HuH-7 (cell line): ENCODE measurements at places on chromosomes 12 and 14.

GRCh38 chr12:47900131-47901062 is 4.4 kb downstream of the VDR start:
- peak; percentile 93 for DNase-seq

DNA sequence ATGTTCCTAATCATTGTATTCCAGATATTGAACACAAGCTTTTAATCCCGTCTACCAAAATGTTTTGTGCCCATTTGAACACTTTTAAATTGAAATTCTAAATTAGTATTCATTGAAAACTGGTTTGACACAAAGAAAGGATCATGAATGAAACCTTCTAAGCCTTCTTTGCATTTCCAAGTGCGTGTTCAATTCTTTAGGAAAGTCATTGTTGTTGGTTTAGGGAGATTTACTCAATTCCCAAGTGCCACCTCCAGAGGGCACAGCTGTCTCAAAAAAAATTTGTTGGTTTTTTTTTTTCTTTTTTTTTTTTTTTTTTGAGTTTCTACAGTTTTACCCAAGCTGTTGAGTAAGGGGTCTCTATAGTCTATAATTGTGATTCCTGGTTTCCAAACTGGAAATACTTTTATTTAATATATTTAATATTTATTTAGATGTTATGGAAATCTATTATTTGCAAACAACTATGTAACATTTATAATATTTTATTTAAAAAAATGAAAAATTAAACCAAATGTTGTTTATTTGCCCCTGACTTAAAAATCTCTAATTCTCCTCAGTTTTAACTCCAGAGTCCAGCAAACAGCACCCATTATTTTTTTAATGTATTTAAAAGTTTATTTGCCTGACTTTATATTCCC is 79.9 kb downstream of the NEDD1 start:
- DNase-seq = peak; percentile 23

- no peak for DNase-seq
These were observed 25.0 kb upstream of the GSG1 start for GRCh38 chr12:13128291-13128965.

- no peak for DNase-seq
These were observed 122.5 kb downstream of the PHLDA1 start for GRCh38 chr12:75908961-75909605.

DNA sequence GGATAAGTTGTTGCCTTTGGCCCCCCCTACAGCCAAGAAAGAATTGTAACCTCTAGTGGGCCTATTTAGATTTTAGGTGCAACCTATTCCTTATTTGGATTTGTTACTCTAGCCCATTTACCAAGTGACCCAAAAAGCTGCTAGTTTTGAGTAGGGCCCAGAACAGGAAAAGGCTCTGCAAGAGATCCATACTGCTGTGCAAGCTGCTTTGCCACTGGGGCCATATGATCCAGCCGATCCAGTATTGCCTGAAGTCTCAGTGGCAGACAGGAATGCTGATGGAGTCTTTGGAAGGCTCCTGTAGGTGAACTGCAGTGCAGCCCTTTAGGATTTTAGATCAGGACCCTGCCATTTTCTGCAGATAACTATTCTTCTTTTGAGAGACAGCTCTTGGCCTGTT is 12.9 kb upstream of the GTF2A1 start:
- DNase-seq = no peak

DNA sequence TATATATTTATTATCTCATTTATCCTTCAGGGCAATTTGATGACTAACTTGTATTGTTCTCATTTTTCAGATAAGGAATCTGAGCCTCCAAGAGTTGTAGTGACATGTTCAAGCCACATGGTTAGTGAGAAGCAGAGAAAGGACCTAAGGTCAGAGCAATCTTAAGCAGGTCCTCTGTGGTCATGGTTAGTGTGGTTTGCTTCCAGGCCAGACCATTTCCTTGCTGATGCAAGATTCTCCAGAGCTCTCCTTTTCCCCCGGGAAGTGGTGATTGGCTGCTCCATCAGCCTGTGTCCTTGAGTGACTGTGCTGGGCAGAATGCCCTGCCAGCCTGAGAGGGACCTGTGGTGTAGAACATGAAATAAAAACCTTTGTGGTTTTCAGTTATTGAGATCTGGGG is 141.3 kb downstream of the KTN1 start:
- DNase-seq = no peak

DNA sequence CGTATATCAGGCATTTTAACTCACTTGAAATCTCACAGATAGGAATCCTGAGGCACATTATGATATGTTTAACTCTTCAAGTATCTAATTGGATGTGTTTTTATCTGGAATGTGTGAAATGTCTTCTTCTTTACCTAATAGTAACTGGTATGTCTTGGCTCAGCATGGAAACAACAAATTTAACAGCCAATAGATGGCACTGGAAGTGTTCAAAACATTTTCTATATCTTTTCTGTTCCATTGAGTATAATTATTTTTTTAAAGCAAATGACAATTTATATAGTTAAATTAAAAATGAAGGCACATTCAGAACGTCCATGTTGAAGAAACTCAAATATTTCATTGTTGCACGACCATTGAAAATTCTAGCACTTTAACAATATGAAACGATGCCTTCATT is 164.6 kb upstream of the SLC16A7 start:
- DNase-seq = no peak

DNA sequence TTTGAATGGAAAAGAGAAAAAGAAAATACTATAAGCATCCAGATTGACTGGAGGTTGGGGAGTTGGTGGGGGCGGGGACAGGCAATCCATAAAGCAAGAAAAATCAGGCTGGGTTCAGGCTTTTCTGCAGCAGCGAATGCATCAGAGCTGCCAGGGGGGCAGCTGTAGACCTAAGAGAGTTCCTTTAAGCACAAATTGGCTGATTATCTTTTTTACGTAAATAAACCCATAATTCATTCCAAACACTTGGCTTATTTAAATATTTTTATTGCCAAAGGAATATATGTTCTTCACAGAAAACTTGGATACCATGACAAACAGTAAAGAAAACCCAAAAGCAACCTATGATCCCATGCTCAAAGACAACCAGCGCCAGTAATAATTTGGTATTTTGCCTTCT is 10.2 kb downstream of the BDKRB2 start:
- no peak for DNase-seq

- DNase-seq = no peak
These were observed 4.3 kb upstream of the RAPGEF3 start for GRCh38 chr12:47762850-47763465.

- DNase-seq = no peak
These were observed 229.1 kb downstream of the PPM1H start for GRCh38 chr12:62705846-62706245.

DNA sequence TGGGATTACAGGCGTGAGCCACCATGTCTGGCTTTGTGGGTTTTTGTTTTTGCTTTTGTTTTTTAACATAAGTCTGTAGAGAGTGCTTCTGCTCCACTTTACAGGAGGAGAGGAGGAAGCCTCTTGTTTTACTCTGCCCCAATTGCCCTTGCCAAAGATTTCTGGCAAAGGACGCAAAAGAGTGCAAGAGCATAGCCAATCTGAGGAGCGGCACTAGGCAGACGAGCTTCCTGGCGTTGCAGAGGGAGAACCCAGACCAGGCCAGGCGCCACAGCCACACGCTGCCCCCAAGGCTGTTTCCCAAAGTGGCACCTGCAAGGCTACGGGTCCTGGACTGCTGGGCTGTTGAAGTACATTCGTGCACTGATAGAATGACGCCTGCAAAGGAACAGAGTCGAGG is 96.2 kb downstream of the BBS10 start:
- DNase-seq = no peak

DNA sequence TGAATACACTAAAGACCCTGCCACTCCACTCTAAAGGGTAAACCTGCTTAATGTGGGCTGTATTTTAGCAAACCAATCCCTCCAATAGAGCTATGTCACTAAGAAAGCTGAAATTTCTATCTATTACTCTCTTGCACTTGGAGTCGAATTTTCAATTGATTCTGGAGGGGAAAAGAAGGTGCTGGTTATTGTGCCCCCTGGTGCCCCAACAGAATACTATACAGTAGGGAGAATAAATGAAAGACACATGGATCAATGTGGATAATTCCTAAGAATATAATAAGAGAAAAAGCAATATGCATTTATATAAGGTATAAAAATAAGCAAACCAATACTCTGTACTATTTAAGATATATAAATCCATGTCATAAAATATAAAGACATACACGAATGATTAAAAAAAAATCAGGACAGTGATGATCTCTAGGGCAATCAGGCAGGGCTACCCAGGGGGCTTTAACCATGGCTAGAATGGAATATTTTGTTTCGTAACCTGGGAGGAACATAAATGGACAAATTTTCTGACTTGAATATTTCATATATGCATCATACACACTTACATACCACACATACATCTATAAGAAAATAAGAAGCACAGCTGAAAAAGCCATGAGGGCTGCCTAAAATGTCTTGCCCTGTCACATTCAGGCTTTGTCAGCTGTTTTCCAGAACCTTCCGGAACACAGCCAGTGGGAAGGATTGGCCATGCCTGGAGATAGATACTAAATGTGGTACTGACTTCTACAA is 54.4 kb downstream of the EFCAB11 start:
- peak; percentile 48 for DNase-seq
